ENCODE measurements at places on chromosomes 16 and 17.

GRCh38 chr17:45940293-45940692 is 45.9 kb downstream of the MAPT start:
- DNase-seq, result no peak

DNA sequence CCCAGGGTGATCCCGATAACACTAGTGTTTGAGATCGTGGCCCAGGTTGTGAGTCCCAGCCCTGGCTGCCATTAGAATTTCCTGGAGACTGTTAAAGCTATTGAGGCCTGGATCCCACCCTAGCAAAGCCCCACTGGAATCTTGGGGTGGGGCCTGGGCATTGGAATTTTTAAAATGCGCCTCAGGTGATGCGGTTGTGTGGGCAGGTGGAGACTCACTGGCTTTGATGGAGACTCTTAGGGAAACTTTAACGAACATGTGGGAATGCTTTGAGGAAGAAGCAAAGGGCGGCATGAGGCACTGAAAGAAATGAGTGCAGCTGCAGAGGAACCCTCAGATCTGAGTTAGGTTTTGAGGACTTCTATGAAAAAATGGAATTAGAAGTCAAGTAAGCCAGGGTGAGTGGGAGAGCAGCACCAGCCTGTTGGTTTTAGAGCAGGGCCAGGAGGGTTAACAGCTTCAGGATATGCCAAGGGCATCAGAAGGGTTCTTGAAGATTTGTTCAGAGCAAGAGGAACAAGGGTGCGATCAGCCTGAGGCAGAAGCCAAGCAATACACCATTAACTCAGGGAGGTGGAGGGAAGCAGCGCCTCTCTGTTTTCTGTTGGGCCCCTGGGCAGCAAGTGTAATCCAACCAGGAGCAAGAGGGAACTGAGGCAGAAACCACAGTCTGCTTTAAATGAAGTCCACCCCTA is 42.5 kb downstream of the KSR1 start:
- no peak for DNase-seq

GRCh38 chr16:16143931-16144330 is 79.4 kb downstream of the ABCC6 start:
- DNase-seq, result no peak

GRCh38 chr16:78720416-78720815 is 621.0 kb downstream of the WWOX start:
- DNase-seq, result no peak

GRCh38 chr17:82215095-82215971 is 2.7 kb upstream of the CCDC57 start:
- DNase-seq, result peak; percentile 27

GRCh38 chr16:1972490-1972877 is 631 bp downstream of the TBL3 start:
- no peak for DNase-seq

DNA sequence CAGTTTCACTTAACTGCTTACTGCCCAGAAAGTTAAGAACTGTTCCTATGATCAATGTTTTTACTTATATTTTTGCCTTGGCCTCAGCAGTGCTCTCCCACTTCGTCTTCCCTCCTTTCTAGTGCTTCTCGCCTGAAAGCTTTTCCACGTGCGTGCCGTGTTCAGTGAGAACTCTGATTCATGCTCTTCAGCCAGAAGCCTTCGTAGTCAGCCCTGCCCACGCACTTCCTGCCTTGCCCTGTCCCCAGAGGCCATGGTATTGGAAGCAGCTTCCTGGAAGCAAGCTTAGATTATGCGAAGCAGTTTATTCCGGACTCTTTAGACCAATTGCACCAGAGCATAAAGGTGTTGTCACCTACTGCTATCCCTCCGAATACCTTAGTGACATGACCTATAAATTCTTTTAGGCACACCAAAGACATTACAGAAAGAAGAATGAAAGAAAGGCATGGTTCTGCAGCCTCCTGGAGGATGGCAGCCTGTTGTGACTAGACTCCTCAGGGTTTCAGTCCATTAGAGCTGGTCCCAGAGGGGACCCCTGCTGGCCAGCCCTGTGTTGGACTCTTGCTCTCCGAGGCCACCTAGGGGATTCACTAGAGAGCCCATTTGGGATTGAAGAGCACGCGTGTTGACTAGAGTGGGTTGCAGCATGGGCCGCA is 105.2 kb downstream of the RPTOR start:
- peak; percentile 85 for DNase-seq

DNA sequence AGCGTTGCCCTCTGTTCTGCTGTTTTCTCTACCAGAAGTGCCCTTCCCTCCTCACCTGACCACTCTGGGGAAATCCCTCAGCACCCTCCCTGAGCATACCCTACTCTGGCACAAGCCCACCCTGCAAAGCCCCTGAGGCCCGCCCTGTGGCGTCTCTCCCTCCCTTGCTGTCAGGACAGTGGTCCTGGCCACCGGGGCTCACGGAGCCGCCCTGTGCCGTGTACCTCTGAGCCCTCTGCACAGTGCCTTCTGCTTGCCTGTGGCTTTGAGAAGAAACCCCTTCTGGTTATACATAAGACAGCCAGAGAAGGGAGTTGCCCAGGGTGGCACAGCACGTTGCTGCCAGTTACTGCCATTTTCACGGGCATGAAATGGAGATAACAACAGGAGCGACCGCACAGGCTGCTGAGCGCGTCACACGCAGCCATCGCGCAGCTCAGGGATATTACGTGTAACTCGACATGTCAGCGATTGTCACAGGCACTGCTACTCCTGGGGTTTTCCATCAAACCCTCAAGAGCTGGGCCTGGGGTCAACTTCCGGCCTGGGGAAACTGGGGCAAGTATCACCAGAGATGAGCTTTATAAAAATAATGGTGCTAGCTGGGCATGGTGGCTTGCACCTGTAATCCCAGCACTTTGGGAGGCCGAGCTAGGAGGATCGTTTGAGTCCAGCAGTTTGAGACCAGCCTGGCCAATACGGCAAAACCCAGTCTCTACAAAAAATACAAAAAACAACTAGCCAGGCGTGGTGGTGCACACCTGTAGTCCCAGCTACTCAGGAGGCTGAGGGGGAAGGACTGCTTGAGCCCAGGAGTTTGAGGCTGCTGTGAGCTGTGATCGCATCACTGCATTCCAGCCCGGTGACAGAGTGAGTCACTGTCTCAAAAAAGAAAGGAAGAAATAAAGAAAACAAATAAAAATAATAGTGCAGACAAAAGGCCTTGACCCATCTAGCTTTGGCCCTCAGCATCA is 14.8 kb downstream of the SCGB1C2 start:
- DNase-seq, result no peak

DNA sequence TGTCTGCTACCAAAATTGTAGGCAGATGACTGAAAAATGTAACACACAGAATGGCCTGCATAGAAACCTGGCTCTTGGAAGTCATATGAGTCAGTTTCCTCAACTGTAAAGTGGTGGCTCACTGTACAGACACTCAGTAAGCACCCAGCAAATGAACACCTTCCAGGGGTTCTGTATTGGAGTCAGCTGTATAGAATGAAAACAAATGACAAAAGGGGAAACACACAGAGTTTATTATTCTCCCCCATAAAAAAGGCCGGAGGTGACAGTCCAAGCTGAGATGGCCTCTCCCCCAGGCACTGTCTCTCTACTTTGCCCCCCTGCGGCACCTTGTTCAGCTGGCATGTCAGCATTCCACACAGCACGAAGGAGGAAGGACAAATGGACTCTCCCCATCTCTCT is 6.2 kb upstream of the MEOX1 start:
- peak; percentile 70 for DNase-seq

- DNase-seq, result no peak
Measured at GRCh38 chr17:38706505-38707216, 1.6 kb downstream of the MLLT6 start.

DNA sequence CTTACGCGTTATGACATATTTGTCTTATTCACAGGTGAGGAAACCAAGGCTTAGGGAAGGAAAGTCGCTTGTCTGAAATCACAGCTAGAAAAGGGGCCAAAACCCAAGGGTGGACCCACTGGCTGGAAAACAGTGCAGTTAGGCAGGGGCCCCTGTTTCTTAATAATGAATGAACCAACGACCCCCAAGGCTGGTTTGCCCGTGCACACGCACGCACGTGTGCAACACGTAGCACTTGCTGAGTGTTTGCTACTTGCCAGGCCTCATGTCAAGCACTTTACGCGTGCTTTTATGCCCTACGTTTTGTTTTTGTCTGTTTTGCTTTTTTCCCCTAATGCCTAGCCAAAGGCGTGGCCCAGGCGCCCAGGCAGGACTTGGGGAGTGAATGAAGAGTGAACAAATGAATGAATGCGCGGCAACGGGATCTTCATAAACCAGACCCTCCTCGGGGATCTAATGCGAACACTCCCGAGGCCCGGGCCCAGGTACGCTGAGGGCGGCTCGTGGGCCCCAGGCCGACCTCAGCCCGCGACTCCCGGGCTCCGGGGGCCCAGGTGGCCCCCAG is 571 bp upstream of the USP10 start:
- no peak for DNase-seq

DNA sequence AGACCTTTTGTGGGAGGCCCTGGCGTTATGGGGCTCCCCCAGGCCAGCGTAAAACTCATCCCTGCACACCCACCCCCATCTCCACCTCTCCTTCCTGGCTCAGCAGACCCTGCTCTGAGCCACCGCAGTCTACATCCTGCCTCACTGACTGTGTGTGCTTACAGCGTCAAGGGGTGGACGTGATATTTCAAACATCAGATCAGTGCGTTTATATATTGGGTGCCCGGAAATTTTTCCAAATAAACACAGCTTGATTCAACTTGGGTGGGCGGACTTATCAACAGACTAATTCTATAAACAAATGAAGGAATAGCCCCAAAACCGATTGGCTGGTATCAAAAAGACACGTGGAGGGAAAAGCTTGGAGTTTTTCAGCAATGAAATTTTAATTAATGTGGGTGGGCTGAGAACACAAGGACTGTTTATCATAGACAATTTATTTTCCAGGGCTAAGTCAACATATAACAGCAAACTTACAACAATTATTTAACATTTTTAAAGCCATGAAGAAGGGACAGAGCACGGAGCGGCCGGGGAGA is at the start of gene FOXL1:
Gene FOXL1 (plus strand): TSS at position 489 of the 539 bp plus-strand sequence. CDS start 175 bp downstream, outside the sequence.
- DNase-seq, result peak; percentile 90

DNA sequence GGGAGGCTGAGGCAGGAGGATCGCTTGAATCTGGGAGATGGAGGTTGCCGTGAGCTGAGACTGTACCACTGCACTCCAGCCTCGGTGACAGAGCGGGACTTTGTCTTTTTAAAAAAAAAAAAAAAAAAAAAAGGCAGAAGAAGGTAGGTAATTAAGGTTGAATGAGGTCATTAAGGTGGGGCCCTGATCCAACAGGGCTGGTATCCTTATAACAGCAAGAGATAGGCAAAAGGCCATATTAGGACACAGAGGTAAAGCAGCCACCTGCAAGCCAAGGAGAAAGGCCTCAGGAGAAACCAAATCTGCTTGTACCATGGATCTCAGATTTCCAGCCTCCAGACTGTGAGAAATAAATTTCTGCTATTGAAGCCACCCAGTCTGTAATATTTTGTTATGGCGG is 60.3 kb downstream of the SPAG9 start:
- DNase-seq, result no peak

DNA sequence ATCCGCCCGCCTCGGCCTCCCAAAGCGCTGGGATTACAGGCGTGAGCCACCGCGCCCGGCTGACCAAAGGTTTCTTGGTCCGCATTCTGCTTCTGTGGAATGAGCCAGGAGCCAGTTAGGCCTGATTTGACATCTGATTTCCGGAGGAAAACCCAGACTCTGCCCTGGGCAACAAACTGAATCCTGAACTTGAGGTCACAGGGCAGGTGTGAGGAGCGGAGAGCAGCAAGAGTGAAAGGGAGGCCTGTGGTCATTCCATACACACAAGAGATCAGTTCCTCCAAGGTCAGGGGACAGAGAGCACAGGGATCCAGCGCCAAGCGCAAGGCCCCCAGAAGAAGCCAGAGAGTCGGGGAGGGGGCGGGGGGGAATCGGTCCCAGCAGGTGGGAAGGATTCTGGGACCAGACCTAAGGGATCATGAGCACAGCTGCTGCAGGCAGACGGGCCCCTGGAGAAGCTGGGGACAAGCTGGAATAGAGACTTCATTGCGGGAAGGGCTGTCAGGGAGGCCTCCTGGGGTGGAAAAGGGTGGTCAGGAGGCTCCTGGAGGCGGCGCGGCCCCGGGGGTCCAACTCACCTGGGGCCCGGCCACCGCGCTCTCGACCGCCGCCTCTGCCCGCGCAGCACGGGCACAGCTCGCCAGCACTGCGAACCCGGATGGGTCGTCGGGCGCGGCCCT is 436 bp downstream of the SHPK start:
- DNase-seq, result no peak

DNA sequence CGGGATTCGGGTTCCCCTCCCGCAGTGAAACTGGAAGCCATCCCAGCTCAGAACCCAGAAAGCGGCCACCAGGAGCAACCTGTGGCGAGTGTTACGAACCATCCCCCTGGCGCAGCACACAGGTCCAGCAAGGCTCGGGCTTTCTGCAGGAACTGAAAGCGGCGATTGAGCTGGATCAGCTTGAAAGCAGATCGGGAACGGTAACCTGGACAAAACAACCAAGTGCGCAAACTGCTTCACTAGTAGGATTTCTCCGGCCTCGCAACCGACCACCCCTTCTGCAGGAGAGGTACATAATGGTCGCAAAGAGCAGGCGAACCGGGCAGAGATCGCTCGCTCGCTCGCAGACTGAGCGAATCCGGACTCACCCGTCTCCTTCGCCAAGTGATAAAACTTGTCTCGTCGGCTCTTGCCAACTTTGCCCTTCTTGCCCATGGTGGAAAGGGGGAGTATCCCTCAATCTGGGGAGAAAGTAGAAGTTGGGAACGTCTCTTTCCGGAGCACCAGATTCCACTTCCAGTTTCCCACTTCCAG is 696 bp upstream of the PSMC5 start:
- DNase-seq, result no peak

DNA sequence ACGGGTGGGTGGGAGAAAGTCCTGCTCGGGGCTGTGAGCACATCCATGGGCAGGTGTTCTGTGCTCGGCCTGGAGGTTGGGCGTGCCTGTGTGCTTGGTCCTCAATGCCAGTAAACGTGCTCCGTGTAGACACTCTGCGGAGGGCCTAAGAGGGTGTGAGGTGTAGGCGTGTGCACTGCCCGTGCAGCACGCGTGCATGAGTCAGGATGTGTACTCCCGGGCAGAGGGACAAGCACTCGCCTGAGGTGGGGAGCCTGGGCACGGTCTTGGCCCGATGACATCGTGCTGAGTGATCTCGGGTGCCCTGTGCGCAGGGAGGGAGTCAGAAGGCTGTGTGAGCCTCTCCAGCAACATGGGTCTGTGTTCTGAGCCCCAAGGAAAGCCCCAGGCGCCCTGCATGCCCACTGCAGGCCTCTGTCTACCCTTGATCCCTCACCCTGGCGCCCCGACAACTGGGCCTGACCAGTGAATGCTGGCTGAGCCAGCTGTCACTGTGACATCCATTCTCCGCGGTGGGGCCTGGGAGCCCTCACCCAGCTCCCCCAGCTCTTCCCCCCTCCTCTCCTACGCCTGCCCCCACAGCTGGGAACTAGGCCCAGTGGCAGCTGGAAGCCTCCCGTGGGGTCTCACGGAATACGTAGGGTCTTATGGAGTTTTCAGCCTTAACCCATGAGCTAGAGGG is 23.5 kb upstream of the NXPH3 start:
- no peak for DNase-seq

Data from fibroblast of skin of right quadriceps (primary cell).